NAMALWA (cell line): ENCODE measurements at places on chromosomes 7 and 10.

DNA sequence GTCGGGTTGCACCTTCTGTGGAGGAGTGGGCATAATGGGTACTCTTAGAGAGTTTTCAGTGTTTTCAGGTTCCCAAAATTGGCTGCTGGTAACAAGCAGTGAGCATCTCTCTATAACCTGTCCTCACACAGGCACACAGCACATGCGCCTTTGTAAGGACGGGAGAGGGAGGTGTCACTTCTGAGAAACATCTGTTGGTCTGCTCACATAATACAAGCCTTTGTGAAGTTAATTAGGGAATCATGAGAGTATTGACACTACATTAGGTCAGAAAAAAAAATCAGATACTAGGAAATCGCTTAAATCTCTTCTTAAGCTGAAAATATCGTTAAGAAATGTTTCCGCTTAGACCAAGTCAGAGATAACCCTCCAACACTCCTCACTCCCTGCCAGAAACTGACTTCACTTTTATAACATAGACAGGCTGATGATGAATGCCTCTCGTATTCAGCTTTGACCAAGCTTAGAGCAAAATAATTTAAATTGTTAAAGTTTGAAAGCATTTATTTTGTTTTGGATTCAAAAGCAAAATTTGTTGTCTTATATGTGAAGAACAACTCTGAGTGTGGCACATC, 769.7 kb downstream of the TNS3 start:
- DNase-seq: no peak

DNA sequence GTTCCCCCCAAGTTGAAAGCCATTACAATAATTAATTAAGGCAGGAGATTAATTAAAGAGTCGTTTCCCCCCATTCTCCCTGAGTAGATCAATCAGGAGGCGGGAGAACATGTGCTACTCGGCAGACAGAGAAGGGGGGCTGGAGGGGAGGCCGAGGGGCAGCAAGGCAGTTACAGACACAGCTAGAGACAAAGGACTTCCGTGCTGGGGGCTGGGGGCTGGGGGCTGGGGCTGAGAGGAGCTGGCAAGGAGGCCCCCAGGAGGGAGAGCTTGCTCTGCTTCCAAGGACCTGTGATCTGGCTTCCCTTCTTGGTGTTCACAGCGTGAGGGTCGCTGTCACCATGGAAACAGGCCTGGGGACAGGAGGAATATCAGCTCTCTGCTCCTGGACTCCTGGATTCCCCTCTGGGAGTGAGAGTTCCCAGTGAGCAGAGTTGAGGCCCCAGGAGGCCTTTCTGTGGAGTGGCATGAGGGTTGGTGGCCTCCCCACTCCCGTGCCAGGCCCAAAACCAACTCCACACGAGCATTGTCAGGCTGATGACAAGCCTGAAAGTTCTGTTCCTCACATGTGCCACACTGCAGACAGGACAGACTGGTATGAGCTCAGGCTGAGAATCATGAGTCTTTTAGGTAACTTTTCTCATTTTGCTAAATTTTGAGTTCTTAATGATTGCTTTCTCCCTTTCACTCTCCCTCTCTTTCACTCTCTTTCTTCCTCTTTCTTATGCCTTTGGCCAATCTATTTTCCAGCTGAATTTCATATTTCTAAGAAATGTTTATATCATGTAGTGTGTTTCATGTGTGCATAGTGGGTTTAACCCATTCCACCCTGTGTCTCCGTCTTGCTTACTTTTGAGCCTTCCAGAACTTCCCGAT, 16.4 kb downstream of the FAM241B start:
- DNase-seq: no peak

GRCh38 chr7:22156205-22156604, 200.7 kb downstream of the RAPGEF5 start:
- no peak for DNase-seq

GRCh38 chr10:27100813-27101347, 586 bp upstream of the ANKRD26 start:
- no peak for DNase-seq

- no peak for DNase-seq
Measured at GRCh38 chr10:126959906-126960685, 54.9 kb downstream of the DOCK1 start.

- DNase-seq: no peak
Measured at GRCh38 chr7:40944981-40945585, 757.8 kb downstream of the INHBA start.

- no peak for DNase-seq
Measured at GRCh38 chr10:59968705-59969104, 62.3 kb upstream of the CCDC6 start.

GRCh38 chr10:19833170-19833824, 17.1 kb downstream of the PLXDC2 start:
- no peak for DNase-seq
